HepG2 (cell line): ENCODE measurements at places on chromosomes 6 and 20.

- no peak for DNase-seq
Observed at GRCh38 chr20:9582137-9582536, 67.7 kb downstream of the LAMP5 start.

- peak; percentile 29 for DNase-seq
Observed at GRCh38 chr6:30102414-30102969, 10.4 kb downstream of the TRIM31 start.

GRCh38 chr6:134007077-134007476, 45.3 kb downstream of the SLC2A12 start:
- no peak for DNase-seq

- DNase-seq = no peak
Observed at GRCh38 chr6:81761197-81761596, 8.7 kb upstream of the TENT5A start.

GRCh38 chr20:44734938-44735337, 10.7 kb upstream of the KCNK15 start:
- no peak for DNase-seq

DNA sequence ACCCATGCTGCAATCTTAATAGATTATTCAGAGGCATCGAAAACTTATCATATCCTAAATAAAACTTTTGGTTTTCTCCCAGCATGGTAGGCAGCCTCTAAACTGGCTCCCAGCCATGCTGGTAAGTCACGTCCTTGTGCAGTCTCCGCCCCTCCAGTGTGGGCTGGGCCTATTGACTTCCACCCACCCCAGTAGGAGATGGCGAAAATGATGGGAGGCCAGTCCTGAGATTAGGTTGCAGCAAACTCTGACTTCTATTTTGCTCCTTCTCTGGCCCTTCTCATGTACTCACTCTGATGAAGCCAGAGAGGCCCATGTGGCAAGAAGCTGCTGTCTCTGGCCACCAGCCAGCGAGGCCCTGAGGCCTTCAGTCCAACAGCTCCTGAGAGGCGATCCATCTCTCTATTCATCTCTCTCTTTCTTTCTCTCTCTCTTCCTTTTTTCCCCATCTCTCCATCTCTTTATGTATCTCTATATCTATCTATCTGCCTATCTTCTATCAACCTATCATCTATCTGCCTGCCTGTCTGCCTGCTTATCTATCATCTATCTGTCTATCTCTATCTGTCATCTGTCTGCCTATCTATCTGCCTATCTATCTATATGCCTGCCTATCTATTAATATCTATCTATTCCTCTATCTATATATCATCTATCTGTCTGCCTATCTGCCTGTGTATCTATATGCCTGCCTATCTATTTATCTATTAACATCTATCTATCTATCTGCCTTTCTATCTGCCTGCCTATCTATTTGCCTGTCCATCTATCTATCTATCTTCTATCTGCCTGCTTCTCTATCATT, 52.7 kb upstream of the STX16 start:
- DNase-seq = no peak

GRCh38 chr6:135334169-135334568, 153.1 kb downstream of the MYB start:
- DNase-seq = no peak

DNA sequence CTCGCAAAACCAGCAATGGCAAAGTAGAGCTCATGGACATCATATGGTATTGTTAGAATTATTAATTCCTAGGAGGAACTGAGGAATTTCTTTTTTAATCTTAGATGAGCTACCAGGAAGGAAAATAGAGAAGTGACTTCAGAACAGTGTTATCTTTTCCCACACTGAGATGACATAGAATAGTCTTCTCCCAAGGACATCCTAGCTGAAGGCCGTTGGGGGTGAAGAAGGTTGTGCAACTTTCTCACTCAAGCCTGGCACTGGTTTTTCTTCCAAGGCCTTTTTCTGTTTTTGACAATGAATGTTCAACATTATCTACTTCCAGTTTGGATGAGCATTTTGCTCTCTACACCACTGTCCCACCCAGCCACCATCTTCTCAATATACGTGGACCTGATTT, 35.8 kb upstream of the MAS1 start:
- no peak for DNase-seq

- no peak for DNase-seq
Observed at GRCh38 chr6:12572896-12573827, 143.4 kb upstream of the PHACTR1 start.

DNA sequence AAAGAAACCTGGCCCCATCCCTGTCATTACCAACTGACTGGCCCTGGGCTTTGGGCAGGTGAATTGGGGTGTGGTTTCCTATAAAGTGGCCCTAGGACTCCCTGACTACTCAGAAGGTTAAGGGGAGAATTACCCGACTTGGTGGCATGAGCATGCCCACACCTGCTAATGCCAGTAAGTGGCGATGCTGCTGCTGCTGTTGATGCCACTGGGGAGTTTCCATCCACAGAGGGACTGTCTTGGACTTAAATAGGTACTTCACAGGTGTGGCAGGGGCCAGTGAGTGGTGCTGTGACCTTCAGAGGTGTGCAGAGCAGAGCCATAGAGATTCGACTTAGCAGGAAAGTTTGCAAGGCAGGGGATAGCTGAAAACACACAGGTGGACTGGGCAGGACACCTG, 32.6 kb upstream of the MDFI start:
- no peak for DNase-seq

DNA sequence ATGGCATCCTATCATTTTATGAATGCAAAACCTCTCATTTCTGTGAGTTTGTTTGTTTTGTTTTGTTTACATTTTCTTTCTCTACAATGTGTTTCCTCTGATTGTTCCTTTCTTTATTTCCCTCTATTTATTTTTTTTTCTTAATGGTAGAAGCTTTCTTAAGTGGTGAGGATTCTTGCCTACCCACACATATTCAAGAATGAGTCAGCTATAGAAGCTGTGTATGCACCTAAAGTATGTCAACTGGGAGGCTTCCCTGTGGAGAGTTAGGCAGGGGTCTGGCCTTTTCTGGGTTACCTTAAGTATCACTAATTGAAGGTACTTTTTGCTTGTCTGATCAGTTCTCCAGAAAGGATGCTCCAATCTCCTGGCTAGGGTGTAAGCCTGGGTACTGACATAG, 354.0 kb downstream of the ESR1 start:
- DNase-seq = no peak

DNA sequence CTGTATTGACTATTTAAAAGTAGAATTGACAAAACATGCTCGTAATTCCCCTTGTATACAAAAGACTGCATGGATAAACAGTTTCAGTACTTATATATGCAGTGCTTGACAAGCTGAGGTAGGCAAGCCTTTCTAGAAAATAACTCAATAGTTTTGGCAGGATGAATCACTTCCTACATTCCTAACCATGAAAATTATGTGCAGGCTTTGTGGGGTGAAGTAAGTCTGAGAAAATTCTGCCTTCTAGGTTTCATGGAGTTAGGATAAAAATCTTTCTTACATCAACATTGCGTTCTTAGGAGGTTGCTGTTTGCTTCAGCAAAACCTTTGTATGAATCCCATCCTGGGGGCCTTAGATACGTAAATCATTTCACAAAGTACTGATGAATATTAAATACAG, 801.4 kb upstream of the EYS start:
- no peak for DNase-seq

- DNase-seq = no peak
Observed at GRCh38 chr20:1274485-1275311, 8.6 kb downstream of the SNPH start.

DNA sequence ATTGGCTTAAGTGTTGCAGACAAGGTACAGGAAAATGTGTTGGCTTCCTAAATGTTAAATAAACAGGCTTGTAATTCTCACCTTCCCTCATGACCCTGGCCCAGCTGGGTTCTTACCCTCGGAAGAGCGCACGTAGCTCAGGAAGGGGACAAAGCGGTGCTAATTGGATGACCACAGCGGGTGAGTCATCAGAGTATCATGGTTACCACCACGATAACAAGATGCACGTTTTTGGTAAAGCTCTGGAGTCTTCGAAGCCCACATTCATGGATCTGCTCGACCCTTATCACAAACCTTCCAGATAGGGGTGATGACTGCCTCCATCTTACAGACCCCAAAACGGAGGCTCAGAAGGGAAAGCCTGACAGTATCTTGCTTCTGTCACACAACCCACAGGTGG, 32.8 kb downstream of the APCDD1L start:
- no peak for DNase-seq

- no peak for DNase-seq
Observed at GRCh38 chr20:6401893-6402557, 279.2 kb upstream of the FERMT1 start.

DNA sequence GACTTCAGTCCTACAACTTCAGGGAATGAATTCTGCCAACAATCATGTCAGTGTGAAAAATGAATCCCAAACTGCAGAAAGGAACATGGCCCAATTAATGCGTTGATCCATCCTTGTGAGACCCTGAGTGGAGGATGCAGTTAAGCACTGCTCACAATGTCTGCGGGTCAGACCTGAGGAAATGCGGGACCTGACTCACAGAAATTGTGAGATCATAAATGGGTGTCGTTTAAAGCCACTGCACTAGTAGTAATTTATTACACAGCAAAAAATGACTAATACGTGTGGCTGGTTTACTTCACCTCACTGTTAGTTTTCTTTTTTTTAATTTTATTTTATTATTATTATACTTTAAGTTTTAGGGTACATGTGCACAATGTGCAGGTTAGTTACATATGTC, 505.0 kb downstream of the PRKN start:
- DNase-seq = no peak

DNA sequence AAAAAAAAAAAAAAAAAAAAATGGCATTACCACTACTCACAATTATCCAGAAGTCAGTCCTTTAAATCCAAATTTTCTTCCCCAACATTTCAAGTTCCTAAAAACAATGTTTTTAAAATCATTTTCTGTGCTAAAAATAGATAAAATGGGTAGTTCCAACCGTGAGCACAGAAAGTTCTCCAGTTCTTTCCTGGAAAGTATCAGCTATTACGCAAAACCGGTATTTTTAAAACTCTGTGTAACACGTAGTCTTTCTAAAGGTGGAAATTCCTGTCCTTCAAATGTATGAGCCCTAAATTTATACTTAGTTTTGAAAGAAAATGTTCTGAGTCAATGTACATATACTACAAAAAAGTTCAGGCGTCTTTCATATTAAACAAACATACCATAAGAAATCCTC, 83.5 kb upstream of the SCAF8 start:
- DNase-seq = no peak

DNA sequence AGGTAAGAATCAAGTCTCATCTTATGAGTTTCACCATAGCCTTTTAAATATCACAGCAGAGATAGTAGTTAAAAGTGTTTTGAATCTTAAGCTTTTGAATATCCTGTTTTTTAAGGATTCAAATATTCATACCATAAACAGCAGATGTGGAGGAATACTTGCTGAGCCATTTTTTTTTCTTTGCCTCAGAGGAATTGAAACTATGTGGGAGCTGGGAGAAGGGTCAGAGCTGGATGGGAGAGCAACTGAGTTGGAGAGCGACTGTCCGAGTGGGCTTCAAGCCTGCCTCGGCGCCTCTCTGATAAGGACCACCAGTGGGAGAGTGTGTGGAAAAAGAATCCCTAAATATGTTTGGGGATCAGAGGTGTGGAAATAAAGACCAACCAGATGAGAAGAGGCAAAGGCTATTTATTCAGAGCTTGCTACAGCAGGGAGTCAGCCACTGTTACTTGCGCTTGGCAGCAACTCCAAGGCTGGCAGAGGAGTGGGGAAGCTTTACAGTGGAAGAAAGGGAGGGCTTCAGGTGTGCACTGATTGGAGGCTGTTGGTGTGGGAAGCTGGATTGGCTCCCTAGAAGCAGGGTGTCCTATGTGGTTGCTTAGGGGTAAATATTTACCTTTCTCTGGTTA, 34.3 kb upstream of the MCUR1 start:
- no peak for DNase-seq
